Daoy (cell line): ENCODE measurements at places on chromosomes 11 and 22. TPM values are rescaled to one million over a fixed set of nuclear protein-coding genes. Genes with fewer than 3 reads are reported as not detected.

- DNase-seq = peak; percentile 56
These were observed 8.3 kb downstream of the NDUFV1 start for GRCh38 chr11:67614730-67615714.

DNA sequence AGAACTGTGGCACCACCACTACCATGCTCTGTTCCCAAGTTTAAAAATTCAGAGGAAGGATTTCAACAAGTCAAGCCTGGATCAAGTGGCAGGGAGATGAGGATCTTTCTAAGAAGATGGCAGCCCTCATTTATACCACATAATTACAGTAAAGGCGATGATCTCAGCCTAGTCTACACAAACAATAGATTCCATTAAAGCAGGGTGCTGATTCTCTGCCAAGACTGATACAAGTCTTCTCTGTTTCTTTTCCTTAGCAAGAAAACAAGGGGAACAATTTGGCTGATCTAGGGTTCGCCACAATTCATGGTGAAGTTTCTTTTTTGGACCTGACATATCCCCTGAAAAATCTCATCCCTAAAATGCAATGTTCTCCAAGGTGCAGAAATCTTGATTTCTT is 73.9 kb downstream of the PPFIBP2 start:
- no peak for DNase-seq

DNA sequence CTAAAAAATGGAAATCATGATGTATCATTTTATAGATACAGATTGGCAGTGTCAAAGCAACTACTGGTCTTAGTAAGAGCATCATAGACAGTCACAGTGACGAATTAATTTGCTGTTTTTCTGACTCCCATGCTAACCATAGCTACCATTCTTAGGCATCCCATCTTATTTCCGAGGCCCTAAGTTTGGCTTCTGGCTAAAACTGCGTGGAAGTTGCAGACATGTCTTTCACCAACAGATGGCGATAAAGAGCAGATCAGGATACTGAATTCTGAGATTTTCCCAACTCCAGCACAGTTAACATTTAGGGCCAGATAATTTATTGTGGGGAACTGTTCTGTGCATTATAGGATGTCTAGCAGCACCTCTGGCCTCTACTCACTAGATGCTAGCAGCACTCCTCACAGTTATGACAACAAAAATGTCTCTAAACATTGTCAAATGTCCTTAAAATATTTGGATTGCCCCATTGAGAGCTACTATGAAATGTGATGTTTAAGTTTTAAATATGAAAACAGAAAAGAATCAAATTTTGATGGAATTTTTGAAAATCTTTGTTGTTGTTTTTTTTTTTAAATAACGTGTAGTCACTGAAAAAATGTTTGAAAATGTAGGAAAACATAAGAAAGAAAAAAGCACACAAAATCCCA is 16.3 kb downstream of the OR2AG2 start:
- peak; percentile 15 for DNase-seq

GRCh38 chr11:106421676-106422292 is 344.3 kb downstream of the AASDHPPT start:
- no peak for DNase-seq

- DNase-seq = no peak
These were observed 121.2 kb downstream of the SPATA19 start for GRCh38 chr11:133724116-133724515.

DNA sequence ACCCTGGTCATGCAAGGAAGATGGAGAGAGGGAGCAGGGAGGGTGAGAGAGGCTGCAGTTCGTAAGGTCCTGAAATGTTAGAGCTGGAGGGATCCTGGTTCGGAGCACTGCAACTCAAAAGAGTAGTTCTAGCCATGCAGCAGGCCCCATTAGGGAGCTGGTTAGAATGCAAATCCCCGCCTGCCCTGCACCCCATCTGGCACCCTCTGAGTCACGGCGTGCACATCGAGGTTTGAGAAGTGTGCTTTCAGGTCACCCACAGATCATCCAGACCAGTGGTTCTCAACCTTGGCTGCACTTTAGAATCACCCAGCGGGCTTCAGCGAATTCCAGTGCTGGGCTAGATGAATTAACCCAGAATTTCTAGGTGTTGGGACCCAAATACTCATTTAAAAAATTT is 48.2 kb downstream of the ST3GAL4 start:
- DNase-seq = no peak

- DNase-seq = no peak
These were observed 115.0 kb downstream of the CASP12 start for GRCh38 chr11:104783241-104783640.

- DNase-seq = peak; percentile 12
These were observed 294.0 kb upstream of the CTSC start for GRCh38 chr11:88631497-88631896.

- DNase-seq = no peak
These were observed 57.4 kb downstream of the IGLL1 start for GRCh38 chr22:23522623-23523251.

Gene GPR83
- not detected in 2 replicates for total RNA-seq

Gene OR8D1
- total RNA-seq = not detected in 2 replicates

Gene EHBP1L1
- total RNA-seq = 30.9 and 34.2 TPM in 2 replicates

Gene ZW10
- 31.9 and 34.6 TPM in 2 replicates for total RNA-seq

Gene ROM1
- 0.33 and 2.7 TPM in 2 replicates for total RNA-seq

Gene CD81
- 62.0 and 67.5 TPM in 2 replicates for total RNA-seq
